ENCODE measurements at places on chromosomes 13 and 19.

DNA sequence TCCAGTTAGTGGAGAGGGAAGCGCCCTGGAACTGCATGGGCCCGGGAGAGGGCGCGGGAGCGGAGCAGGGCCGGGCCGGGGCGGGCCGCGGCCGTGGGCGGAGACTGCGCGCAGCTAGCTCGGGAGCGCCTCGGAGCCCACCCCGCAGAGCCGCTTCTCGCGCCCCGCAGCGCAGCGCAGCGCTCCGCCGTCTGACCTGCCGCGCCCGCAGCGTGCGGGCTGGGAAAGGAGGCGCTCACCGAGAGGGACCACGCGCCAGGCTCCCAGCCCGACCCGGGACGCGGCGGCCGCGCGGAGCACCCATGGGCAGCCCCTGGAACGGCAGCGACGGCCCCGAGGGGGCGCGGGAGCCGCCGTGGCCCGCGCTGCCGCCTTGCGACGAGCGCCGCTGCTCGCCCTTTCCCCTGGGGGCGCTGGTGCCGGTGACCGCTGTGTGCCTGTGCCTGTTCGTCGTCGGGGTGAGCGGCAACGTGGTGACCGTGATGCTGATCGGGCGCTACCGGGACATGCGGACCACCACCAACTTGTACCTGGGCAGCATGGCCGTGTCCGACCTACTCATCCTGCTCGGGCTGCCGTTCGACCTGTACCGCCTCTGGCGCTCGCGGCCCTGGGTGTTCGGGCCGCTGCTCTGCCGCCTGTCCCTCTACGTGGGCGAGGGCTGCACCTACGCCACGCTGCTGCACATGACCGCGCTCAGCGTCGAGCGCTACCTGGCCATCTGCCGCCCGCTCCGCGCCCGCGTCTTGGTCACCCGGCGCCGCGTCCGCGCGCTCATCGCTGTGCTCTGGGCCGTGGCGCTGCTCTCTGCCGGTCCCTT lies at the start of gene MLNR:
TSS of gene MLNR (plus strand) at position 303 of the 820 bp plus-strand sequence. CDS start at position 303, 0 bp downstream.
- no peak for DNase-seq

DNA sequence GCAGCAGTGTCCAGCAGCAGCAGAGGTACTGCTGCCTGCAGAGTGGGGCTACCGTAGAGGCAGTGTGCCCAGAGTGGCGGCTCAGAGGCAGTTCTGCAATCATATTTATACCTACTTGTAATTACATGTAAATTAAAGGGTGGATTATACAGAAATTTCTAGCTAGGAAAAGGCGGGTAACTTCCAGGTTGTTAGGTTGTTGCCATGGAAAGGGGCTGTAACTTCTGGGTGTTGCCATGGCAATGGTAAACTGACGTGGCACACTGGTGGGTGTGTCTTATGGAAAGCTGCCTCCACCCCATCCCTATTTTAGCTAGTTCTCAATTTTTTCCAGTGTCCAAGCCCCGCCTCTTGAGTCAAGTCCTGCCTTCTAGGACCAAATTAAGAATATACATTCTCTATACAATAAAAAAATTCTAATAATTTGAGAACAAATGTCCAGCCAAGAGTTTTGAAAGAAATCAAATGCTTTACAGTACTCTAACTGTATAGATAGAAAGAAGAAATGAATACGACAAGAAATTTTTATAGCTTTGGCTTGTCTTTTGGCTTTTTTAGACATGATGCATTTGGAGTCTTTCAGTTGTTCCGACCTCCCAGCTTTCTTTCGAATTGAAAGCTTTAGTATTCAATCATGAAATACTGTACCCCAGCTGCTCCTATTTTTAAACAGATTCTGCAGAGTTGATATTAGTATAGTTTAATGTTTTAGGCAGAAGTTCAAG lies 816.6 kb downstream of the DIAPH3 start:
- DNase-seq, result no peak

- peak; percentile 97 for DNase-seq
Measured at GRCh38 chr19:46346821-46347571, at the start of gene PPP5C. Gene PPP5C (plus strand): TSS chr19:46347087. CDS start chr19:46347097, 10 bp downstream.

DNA sequence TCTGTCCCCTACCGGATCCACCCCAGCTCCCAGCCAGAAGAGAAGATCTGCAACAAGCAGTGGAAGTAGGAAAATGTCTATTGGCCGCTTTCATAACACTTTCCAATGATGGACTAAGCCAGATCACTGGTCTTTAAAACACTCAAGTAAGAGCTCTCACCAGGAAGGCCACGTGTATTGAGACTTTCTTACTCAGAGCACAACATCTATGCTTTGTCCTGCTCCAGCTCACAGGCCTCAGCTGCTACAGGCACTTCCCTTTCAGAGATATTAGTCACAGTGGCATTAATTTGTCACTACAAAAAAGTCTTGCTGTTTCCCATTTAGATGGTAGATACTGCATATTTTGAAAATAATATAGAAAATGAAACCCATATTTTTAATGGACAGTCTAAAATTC lies 164.2 kb downstream of the ABCC4 start:
- no peak for DNase-seq

- DNase-seq, result peak; percentile 5
Measured at GRCh38 chr13:24161010-24161775, 673 bp downstream of the SPATA13 start.

- peak; percentile 45 for DNase-seq
Measured at GRCh38 chr13:104571161-104571892, 1505.1 kb upstream of the SLC10A2 start.

- DNase-seq, result peak; percentile 17
Measured at GRCh38 chr13:31431722-31432137, 232.0 kb downstream of the B3GLCT start.

GRCh38 chr13:35460061-35460460 lies 16.4 kb downstream of the MAB21L1 start:
- no peak for DNase-seq

- DNase-seq, result no peak
Measured at GRCh38 chr13:42068886-42069285, 20.4 kb downstream of the DGKH start.

GRCh38 chr19:46225558-46226004 lies 4.0 kb upstream of the IGFL1 start:
- DNase-seq, result no peak

GRCh38 chr13:109361562-109362289 lies 424.7 kb downstream of the IRS2 start:
- no peak for DNase-seq

DNA sequence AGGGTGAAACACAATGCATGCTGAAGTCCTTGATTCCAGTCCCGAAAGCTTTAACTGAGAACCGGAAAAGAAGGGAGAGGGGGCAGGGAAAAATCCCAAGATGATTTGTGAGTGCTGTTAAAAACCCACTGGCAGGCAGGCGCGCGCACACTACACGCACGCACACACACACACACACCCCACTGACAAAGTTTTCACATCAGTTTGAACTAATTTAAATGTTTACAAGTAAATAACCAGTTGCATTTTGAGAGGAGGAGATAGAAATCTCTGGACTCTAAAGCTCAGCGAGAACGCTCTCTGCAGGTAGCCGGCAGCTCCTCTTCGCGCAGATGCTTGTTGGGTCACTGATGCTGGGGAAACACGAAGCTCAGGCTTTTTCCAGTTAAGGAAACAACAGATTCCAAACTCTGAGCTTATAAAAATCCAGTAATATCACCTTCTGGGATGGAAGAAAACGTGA lies 818 bp upstream of the SLITRK1 start:
- DNase-seq, result no peak

DNA sequence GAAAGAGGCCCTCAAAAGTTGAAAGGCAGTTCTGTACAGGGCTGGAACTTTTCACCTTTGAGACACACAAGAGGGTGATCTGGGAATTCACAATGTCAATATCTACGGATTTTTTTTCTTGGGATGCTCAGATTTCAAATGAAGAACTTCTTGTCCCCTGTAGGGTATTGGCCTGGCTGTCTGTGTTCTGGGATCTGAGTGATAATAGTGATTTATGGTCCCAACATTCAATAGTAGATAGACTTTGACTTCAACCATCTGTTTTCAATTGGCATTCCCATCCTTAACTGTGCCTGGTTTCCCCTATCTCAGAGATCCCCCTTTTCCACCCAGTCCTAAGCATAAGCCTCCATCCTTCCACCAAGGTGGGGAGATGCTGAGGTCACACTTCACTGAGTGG lies 274.1 kb downstream of the COG6 start:
- DNase-seq, result no peak

DNA sequence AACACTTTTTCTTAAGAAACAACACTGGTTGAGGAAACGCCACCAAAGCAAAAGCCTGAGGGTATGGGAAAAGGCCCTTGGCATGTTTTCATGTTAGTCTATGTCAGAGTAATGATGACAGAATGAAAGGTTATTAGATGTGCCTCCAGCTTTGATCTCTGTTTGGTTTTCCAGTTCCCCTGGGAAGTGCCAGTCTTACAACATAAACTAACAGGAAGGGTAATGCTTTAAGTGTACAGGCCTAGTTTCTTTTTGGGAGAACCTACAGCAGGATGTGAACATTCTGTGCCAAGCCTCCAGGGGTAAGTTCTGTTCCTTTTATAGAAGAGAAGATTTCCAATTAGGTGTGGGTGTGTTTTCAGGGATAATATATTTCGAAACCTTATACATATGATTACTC lies 121.7 kb downstream of the FNDC3A start:
- DNase-seq, result no peak

DNA sequence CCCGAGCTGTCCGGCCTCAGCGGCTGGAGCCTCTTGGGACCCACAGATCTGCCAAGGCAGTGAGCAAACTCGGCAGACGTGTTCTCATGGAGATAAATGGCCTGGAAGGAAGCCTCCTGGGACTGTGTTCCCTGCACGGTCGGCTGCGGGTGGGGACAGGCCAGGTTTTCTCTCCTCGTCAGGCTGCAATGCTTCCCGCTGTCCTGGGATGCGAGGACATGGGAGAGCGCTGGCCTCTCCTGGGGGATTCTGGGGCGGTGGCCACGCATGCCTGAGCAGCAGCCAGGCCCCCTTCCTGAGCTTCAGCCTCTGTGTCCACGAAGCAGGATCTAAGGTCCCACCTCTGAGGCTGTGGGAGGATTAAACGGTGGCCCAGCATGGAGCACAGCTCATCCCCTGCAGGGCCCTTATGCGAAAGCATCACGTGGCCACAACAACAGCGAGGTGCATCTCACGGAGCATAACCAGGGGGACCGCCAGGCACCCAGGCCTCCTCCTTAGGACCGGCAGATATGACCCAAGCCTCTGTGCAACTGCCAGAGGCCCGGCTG lies 21.2 kb upstream of the C13orf46 start:
- DNase-seq, result no peak

DNA sequence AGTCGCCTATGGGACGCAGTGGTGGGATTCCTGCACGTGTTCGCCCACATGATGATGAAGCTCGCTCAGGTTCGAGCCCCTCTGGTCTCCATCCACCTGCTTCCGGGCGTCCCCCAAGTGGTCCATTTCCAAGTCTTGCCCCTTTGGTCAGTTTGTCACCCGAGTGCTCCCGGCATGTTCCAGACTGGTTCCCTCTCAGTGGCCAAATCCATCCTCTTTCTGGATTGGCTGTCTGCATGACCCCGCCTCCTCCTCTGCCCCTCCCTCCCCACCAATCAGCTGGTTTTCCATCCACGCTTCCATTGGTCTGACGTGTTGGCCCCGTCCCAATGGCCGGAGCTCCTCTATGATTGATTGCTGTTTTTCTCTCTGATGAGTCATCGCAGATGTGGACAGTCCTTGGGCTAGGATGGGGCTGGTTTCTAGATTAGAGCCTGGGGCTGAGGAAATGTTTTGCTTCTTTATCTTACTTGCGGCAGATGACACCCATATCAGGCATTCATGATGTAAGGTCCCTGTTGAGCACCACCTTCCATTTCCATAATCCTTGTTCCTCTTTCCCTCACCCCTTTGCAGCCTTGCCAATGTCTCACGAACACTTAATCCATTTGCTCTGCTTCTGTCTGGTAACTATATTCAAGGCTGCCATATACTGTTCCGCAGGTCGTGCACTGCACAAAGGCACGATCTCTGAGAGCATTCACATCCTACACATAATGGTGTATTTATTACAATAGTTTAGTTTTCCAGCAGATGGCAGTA lies 73.8 kb downstream of the MAP4K1 start:
- peak; percentile 84 for DNase-seq

DNA sequence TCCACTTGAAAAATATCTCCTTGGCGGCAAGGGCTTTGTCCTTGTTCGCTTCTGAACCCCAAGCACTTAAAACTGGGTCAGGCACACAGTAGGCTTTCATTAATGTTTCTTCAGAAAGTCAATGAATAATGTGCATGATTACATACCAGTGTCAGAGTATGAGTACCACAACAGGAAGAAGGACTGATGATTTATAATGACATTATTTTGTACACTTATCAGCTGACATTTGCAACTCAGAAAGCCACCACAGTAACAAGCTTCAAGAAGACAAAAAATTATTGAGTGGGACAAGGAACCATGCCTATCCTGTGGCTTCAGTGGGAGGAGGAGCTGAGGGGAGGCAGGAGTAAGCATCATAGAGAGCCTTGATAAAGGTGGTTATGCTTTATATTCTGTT lies 10.0 kb downstream of the POLR1D start:
- no peak for DNase-seq

GRCh38 chr13:87295636-87296035 lies 375.5 kb upstream of the SLITRK5 start:
- DNase-seq, result peak; percentile 5

- DNase-seq, result no peak
Measured at GRCh38 chr13:80177327-80177726, 163.6 kb downstream of the SPRY2 start.

DNA sequence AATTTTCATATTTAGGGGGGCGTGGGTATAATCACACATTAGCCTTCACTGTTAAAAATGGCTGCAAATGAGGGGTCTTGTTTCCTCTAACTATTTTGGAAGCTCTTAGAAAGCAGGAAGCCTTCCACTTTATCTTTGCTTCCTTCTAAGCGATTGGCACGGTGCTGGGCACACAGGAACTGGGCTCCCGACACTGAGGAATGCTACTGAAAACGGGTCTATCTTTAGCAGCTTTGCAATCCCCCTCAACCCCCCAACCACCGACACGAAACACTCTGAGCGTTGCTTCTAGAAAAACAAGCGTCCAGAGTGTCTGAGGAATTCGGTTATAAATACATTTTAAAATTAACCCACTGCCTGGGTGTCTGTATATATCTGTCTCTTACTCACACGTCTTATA lies 143.6 kb downstream of the CACNA1A start:
- DNase-seq, result no peak

DNA sequence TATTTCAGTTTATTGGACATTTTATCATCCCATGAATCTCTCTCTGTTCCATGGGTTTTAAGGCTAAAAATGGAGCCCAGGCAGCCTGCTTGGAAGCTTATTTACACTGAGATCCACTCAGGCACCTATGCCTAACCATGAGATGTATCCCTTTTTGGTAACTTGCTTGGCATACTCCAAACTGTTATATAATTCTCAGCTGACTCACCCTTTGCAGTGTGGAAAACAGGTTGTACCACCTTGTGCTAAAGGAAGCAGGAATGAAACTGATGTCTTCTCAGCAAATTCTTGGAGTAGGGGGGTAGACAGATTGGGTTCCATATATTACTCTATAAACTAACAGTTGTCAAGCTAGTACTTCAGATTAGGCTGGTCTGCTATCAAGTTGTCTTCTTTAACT lies 483.6 kb downstream of the KLF5 start:
- DNase-seq, result no peak

- no peak for DNase-seq
Measured at GRCh38 chr19:39194832-39195542, 1.8 kb upstream of the NCCRP1 start.

- peak; percentile 95 for DNase-seq
Measured at GRCh38 chr19:40598121-40598917, 2.9 kb upstream of the LTBP4 start.
